ENCODE measurements at places on chromosomes 6 and 20. TPM values are rescaled to one million over a fixed set of nuclear protein-coding genes. Genes with fewer than 3 reads are reported as not detected.

DNA sequence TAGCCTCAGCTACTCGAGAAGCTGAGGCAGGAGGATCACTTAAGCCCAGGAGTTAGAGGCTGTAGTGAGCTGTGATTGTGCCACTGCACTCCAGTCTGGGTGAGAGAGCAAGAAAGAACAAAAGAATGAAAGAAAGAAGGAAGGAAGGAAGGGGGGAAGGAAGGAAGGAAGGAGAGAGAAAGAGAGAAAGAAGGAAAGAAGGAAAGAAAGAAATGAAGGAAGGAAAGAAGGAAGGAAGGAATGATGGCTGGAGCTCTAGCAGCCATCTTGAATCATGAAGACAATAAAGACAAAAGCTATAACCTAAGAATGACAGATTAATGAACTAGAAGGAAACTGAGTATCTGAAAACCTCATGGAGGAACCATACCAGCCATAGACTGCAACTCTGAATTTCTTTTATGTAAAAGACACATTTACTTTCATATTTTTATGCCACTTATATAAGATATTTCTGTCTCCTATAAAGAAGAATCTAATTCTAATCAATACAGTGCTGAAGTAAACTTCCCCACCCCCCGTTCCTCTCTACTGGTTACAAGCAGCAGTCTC, 522.3 kb upstream of the JARID2 start:
- no peak for DNase-seq

GRCh38 chr6:33082702-33083101, 6.9 kb downstream of the HLA-DPB1 start:
- DNase-seq: peak; percentile 65

DNA sequence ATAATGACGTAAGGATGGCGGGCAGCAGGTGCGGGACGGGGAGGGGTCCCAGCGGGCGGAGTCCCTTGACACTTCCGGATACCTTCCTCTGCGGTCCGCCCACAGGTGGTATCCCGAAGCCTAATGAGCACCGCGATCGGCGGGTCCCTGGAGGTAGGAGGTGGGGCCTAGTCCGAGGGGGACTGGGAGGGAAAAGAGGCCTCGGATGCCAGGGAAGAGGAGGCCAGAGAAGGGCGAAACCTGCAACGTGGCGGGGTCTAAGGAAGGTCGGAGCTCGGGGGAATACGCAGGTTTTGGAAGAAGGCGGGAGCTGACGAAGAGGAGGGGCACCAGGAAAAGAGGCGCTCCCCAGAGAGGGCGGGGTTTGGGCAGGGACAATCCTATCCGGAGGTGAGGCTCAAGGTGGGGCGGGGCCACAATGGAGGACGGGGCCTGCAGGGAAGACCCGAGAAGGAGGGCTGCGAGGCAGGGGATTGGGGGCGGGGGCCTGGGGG, 3.7 kb downstream of the PRSS16 start:
- DNase-seq: peak; percentile 63

The VGLL2 gene
- not detected for total RNA-seq
